Suprapubic skin (tissue), 4 donors: ENCODE measurements at places on chromosomes 4 and X.

DNA sequence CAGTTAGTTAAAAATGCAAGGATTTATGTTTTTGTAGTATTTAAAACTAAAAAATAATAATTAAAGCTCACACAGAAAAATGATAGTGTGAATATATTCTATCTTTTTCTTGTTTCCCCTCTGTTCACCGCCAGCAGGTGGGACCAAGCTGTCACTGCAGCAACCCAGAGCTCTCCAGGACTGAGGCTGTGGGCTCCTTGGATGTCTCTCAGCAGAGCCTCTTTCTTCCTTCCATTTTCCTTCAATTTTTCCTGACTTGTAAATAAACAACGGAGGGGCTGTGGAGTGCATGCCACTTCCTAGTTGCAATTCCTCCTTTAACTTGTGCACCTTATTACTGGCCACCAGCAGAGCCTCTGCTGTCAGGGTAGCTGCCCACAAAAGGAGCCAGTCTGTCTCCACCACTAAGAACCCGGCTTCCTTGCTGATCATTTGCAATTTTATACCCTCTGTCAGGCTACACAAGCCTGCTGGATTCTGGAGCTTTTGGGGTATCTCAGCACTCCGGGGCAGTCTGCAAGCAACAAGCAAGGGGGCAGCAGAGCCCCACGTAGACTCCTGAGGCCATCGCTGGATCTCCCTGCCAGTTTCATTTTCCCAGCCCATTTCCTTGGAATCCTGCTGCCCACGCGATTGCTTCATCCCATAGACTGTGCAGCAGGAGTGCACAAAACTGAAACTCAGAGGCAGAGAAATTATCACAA lies 1467.4 kb downstream of the C4orf33 start:
- no peak for DNase-seq

- no peak for DNase-seq
Measured at GRCh38 chr4:55517526-55518229, 29.0 kb downstream of the CLOCK start.

DNA sequence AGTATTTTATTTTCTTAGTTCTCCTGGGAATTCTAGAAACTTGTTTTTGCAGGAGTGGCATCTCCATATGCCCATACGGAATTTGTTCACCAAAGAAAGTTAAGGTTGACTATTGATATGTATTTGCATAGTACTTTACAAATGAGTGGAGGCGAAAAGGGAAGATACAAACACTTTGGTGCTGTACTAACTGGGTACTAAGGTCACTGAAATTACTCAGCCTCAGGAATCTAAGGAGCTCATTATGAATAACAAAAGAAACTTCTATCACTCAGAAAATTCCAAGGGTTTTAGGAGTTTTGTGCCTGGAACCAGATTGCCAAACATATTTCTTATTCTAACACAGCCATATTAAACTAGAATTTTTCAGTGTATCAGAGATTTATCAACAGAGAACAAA lies 27.4 kb upstream of the TMPRSS11B start:
- no peak for DNase-seq

GRCh38 chrX:119374736-119375135 lies 24.4 kb upstream of the SLC25A43 start:
- no peak for DNase-seq

DNA sequence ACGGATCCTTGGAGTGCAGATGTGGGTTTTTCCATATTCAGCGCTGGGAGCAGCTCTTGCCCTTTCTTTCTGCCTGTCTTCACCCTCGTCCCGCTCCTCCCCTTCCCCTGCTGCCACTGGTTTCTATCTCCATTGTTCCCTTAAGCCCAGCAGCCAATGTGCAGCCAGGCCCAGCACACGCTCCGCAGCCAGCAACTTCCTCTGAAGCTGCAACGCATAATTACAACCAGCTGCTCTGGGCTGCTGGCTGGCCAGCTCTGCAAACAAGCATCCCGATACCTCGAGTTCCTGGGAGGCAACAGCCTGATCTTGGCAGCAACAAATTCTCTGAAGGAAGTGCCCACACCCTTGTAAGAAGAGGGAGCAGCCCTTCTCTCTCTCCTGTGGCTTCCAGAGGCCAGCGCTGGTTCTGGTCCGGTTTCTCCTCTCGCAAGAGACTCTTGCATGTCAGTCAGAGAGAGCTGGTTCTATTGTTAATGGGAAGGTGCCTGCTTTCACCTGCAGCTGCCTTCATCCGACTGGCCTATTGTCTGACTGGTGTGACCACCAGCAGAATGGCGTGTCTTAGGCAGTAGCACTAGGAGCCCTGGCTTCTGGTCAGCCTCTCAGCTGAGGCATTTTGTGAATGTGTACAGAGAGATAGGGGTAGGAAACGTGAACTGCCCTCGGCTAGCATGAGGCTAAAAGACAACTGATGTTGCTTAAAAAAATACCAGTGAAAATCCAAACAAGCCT lies 83.8 kb upstream of the MAML3 start:
- peak; percentile 85 for DNase-seq

DNA sequence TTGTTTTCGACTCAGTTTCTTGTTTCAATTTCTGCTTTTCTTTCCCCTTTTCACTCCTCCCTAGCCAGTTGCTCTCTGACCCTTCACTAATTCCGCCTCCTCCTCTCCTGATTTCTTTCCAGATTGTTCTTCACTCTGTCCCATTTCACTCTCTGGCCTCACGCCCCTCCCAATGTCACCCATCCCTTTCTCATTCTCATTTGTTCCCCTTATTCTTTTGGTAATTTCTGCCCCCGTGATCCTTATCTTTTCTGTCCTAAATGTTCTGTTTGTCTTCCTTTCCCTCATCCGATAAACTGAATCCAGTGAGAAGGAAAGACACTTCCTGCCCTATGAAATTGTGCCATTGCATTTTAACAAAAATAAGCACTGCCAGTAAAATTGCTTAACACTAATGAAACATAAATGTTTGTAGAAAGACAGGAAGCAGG lies 94.5 kb upstream of the RASGEF1B start:
- DNase-seq = no peak

- no peak for DNase-seq
Measured at GRCh38 chr4:33126002-33126401, 2405.8 kb downstream of the PCDH7 start.

DNA sequence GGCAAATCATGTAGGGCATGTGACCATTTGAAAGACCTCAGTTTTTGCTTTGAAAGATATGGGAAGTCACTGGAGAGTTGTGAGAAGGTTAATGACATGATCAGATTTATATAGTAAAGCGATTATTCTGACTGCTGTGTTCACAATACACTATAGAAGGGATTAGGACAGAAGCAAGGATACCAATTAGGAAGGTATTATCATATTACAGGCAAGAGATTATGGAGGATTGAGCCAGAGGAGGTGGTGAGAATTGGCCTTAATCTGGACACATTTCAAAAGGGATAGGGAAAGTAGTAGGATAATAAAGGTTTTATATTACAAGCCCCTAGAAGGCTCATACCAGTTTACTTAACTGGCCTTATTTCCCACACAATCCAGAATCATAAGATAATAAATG lies 124.9 kb upstream of the POF1B start:
- no peak for DNase-seq

- DNase-seq = no peak
Measured at GRCh38 chr4:140309124-140309870, 64.1 kb upstream of the SCOC start.

GRCh38 chr4:25058796-25059195 lies 28.1 kb upstream of the LGI2 start:
- DNase-seq = no peak

- no peak for DNase-seq
Measured at GRCh38 chrX:23857363-23857762, 50.4 kb downstream of the APOO start.

GRCh38 chrX:57044245-57044644 lies 48.9 kb upstream of the SPIN3 start:
- no peak for DNase-seq

GRCh38 chr4:151599863-151600262 lies 160.9 kb downstream of the GATB start:
- DNase-seq = no peak
